ENCODE measurements at places on chromosomes 12 and 14. TPM values are rescaled to one million over a fixed set of nuclear protein-coding genes. Genes with fewer than 3 reads are reported as not detected.

AHSA1 gene
- 164 TPM for total RNA-seq

KIAA0586 gene
- total RNA-seq = 14.5 TPM

PNN gene
- 19.1 TPM for total RNA-seq

MIPOL1 gene
- total RNA-seq = 8.4 TPM

LRRC43 gene
- total RNA-seq = not detected

SDSL gene
- 2.3 TPM for total RNA-seq

RNU4-1 gene
- total RNA-seq = under 0.01 TPM

SERPINA10 gene
- total RNA-seq = not detected

KCNH3 gene
- 0.07 TPM for total RNA-seq

FOXG1 gene
- total RNA-seq = not detected

RERG gene
- total RNA-seq = 0.28 TPM

CATSPERB gene
- total RNA-seq = 1.6 TPM

Measured in airway epithelial cell (primary cell).